ENCODE measurements at places on chromosomes 3 and 15.
A peak's percentile ranks its signal among the peaks of the same experiment; 100 is the strongest.

DNA sequence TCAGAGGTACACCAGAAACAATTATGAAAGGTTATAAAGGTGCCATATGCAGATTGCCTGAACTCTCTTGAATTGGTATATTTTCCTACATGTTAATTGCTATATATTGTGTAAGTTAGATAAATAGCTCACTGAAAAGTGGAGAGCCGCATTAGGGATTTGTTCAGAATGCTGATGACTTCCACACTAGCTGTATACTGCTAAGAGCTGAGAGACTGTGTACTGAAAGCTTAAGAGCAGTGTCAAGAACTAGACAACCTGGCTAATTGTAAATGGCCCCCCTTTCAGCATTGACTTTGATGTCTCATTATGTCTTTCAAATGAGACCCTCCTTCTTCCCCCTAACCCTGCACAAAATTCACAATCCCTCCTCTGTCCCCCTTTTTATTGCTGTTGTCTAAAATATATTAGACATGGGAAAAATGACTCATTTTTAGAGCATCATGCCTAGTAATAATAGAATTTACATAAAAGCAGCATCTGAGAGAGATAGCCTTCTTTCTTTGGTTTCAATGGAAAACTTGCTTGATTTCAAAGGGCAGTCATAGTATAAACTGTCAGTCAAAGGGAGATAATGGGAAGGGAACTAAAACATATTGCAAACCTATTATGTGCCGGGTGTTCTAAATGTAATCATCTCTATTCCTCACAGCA lies 34.7 kb upstream of the GREM1 start:
- DNase-seq = no peak

DNA sequence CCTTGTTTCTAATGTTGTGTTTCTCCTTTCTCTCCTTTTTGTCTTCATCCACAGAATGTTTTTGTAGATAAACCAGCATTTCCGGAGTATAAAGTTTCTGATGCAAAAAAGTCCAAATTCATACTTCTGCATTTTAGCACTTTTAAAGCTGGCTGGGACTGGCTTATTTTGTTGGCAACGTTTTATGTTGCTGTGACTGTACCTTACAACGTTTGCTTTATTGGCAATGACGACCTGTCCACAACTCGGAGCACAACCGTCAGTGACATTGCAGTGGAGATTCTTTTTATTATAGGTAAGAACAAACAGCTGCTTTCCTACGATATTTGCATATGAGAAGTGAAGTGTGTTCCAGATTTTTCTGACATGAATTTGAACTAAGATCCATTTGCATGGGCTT lies 199.4 kb downstream of the KCNH8 start:
- no peak for DNase-seq

DNA sequence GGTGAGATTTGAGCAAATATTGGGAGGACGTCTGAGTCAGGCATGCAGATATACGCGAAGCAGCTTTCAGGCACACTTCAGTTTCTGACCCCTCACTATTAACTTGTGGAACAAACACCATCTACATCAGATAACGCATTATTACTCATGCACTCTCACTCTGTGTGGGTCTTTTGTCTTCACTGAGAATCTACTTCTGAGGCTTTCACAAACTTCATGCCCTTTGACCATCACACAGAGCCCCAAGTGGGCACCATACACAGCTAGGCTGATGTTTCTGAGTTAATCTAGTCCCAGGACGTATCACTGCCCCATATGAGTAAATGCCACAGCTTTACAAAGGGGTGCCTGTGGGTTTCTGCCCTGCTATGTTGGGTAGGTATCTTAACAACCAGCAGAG lies 39.6 kb upstream of the IP6K2 start:
- no peak for DNase-seq

- no peak for DNase-seq
Measured at GRCh38 chr3:112334691-112335433, 1.9 kb downstream of the CD200 start.

DNA sequence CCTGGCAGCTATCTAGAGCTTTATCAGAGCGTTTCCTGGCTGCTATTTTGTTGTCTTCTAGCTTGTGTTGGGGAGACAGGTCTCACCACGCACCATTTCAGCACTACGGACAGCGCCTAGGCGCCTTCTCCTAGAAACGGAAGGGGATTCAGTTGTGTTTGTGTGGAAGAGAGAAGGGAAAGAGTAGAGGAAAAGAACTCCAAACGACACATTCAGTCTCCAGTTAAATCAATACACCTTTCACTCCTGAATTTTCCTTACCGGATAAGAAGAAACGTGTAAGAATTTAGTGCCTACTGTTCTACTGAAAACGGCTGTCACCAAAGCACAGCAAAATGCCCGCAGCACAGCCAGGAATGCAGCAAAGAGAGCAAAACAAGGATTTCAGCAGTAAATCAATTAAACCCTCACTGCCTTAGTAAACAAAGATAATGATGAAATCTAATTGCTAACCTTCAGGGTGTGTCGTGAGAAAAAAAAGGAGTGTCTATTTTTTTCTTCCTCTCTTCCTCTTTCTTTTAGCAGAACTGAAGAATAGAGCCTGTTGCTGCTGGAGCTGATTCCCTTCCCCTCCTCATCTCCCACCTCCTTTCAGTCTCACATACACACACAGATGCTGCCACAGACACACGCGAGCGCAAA lies 412 bp upstream of the CTXN2 start:
- peak; percentile 12 for DNase-seq

DNA sequence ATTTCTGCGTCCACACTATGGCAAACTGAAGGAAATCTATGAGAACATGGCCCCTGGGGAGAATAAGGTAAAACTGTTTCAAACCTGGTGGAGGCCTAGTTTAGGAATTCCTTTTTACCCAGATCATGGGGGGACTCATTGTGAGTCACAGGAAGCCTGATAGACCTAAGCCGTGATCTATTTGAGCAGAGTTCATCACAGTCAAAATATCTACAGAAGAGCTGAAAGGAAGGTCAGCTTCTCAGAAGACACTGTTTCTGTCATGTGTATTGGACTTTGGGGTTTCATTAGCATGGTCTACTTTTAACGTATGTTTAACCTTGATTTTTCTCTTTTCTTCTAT lies 1.3 kb downstream of the PSMD2 start:
- DNase-seq = no peak

DNA sequence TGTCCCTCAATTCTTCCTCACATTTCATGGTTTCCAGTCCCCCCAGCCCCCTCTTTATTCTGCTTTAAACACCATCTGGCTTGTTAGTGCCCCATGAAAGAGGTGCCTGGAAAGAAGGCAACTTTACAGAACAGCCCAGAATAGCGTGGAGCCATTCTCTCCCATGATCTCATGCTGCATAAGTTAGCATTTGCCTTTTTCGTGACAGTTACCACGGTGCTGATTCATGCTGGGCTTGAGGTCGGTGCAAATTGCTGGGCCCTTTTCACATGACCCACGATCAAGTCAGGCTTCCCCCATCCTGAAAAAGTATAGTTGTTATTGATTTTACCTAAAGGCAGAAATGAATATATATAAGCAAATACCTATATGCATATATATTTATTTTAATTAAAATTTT lies 29.6 kb downstream of the SQOR start:
- DNase-seq = no peak

GRCh38 chr3:151443583-151443982 lies 17.3 kb downstream of the IGSF10 start:
- no peak for DNase-seq

DNA sequence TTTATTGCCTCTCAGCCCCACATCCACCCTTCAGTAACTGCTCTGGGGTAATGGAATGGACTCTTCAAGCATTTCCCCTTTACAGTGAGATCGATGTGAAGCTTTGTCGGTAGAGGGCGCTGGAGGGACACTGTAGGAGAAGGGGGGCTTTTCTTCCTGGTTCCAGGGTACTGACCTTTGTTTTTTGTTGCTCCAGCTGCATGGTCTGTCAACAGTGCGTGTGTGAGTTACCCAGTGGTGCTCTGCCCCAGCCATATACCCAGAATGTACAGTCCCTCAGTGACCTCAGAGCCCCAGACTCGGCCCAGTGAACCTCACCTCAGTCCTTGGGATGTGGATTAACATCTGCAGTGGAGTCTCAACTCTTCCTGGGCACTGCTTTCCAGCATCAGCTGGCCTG lies 180.3 kb upstream of the TSC22D2 start:
- peak; percentile 18 for DNase-seq

- no peak for DNase-seq
Measured at GRCh38 chr15:67746450-67746849, 78.9 kb upstream of the SKOR1 start.

DNA sequence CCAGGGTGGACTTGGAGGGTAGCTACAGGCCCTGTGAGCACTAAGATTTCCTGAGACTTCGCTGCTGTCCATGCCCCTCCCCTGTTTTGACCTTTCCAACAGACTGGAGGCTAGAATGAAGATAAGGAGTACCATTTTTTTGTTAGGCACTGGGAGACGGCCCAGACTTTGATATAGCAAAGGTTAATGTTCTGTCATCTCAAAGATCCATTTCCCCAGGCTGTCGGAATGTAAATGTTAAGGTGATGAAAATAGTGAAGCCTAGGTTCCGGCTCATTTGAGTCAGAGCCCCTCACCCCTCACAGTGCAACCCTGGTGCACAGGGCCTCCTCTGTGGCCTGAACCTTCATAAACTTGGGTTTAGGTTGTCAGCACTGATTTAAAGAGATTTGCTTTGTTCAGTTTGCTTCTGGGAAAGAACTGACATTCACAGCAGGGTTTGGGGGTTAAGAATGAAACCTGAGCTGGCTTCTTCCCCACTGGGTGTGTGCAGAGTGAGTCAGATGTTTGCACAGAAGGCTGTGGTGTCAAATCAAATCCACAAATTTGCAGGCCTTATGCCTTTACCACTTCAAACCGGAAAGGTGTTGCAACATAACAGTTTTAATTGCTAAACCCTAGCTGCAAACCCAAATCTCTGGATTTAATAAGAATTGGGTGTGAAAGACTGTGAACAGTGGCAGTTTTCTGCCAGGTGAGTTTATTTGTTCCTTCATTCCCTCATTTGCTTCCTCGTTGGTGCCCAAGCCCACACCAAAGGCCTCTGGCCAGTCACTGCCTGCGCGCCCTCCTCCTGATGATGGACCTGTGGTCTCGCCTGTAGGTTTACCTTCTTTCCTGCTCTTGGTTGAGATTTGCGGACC lies 20.6 kb upstream of the KCTD6 start:
- DNase-seq = peak; percentile 62

DNA sequence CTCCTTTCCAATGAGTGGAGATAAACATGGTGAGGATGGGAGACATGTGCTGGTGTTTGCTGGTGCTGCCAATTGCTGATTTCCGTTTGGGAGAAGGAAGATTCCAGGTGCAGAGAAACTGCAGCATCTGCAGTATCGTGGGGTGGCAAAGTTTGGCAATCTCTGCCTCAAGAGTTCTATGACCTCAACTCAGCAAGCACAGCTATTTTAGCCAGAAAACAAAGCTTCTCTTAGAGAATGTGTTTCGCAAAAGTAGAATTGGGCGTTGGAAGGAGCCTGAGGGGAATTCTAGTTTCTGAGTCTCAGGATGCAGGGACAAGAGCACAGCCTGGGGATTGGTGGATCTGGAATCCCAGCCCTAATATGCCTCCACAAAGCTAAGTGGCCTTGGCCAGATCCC lies 18.2 kb upstream of the SHC4 start:
- DNase-seq = no peak

DNA sequence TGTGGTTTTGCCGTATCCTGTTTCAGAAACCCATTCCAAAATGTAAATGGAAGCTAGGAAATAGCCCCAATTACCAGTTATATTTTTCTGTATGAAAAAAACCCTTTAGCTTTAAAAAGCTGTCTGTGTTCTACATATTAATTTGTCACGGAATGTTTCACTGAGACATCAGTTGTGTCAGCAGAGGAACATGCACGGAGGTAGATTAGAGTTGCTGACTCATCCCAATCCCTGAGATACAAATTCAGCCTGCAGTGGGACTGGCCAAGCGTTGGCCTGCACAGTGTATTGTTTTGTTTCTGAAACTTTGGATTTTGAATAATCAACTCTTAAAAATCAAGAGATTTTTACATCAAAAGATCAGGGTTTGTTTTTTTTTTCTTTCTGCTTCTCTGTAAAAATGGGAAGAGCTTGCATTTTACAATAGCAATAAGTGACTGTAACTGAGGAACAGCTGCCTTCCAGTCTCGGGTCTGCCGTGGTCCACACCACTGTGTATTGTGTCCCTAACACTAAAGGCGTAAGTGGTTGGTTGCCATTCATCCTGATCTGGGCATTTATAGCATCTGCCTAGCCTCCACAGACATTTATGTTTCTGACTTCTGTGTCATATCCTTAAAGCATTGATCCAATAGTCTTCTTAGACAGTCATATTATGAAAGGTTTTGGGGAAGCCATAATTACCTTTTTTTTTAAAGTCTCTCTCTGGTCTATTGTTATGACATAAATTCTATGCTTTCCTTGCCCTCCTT lies 218.1 kb downstream of the ADAMTSL3 start:
- no peak for DNase-seq

DNA sequence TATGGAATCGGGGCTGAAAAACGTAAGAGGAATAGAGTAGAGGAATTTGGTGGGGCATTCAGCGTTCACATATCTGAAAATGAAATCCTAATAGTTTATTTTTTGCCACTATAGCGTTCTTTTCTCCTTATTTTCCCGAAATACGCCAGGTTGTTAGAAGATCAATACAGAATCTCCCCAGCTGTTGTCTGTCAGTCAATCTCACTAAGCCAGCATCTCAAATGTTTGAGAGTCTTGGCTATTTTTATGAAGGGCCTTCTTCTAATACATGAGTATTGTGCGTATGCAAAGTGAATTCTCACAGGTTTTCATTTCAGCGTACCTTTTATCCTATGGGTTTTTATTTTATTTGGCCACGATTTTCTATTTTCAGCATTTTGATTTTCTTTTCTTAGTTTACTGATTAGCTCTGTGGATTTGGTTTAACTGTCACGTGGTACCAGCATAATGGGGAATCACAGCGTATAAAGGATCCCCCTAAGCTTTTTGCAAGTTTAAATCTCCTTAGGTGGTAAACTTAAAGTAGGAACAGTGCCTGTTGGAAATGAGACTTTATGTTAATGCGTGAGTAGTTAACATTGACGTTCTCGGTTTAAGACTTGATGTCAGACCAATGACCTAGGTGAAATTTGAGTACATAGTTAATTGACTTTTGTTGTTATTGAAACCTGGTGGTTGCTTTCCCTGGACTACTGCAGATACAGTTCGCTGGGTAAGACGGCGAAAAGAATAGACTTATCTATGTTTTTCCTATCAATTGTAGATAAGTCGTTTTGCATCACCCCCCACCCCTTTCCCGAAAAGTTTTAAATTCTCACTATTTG lies 1.3 kb downstream of the FXR1 start:
- DNase-seq = no peak

DNA sequence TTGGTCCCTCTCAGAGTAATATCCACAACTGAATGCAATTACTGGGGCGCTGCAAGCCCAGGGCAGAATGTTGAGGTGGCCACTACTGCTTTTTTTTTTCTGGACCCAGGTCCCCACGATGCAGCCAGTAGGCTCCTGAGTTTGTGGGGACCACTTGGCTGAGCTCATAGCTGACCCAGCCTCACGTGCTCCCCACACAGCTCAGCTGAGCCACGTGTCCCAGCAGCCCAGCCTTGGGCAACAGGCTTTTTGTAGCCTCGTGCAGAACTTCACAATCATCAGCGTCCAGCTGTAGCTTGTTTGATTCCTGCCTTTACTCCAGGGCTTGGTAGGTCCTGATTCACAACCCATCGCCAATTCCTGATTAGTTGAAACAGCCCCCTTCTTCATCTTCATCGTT lies 117.3 kb downstream of the ETFA start:
- DNase-seq = no peak
